Stomach (tissue), 19 donors: ENCODE measurements at places on chromosomes 5 and 9. TPM values are rescaled to one million over a fixed set of nuclear protein-coding genes. Genes with fewer than 3 reads are reported as not detected.
A peak's percentile ranks its signal among the peaks of the same experiment; 100 is the strongest.

TSSK1B gene
- total RNA-seq: not detected

GRCh38 chr5:4309026-4309425, 713.4 kb downstream of the IRX1 start:
- DNase-seq: no peak

ISL1 gene
- 7.7 TPM for total RNA-seq

- no peak for DNase-seq
These were observed 182.0 kb downstream of the GIN1 start for GRCh38 chr5:102937894-102938293.

DNA sequence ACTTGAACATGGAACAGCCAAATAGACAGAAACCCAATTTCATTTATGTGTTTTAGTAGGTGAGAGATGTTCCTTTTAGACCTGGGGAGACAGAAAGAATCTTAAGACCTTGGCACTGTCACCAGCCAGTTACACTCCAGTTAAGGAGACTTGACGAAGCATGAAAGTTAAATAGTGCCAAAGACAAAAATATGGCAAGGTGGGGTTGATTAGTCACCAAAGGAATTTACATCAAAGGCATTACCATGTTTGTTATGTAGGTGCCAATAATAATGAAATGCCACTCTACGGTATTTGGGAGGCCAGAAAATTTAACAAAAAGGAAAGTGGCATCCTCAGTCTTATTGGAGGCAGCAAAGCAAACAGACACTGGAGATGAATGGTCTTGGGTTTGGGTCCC, 9.2 kb upstream of the IL12B start:
- DNase-seq: no peak

CMYA5 gene
- total RNA-seq: 1.4 TPM

DNA sequence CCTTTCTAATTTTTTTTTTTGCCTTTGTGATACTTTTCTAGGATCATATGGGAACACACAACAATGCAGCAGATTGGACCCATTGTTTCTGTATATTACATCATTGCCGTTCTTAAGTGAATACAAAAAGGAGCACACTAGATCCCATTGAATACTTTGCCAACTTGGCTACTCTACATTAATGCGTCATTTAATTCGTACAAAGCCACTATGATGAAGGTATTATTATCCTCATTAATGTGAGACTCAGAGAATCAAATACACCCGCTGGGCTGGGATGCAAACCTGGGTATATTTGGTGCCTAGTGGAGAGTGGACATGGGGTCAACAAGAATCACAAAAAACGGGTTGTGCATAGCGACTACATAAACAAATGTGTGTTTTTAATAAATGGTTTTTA, 31.9 kb downstream of the OR2K2 start:
- DNase-seq: no peak

CRHBP gene
- not detected for total RNA-seq

INSL6 gene
- not detected for total RNA-seq

DNA sequence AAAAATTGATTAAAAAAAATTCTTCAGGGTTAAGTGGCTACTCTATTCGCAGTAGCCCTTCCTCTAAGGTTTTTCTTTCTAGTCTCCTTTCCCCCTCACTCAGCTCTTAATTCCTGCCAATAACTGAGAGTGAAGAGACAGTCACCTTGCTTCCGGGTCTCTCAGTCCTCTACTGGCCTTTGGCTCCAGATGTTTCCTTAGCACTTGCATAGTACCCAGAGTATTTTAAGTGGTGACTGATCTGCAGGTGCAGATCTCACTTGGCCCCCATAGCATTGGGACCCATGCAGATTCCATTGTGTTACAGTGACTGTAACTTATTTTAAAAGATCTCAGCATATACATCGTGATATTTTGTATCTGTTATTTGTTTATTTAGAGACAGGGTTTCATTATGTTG, 66.2 kb downstream of the GCNT1 start:
- no peak for DNase-seq

DNA sequence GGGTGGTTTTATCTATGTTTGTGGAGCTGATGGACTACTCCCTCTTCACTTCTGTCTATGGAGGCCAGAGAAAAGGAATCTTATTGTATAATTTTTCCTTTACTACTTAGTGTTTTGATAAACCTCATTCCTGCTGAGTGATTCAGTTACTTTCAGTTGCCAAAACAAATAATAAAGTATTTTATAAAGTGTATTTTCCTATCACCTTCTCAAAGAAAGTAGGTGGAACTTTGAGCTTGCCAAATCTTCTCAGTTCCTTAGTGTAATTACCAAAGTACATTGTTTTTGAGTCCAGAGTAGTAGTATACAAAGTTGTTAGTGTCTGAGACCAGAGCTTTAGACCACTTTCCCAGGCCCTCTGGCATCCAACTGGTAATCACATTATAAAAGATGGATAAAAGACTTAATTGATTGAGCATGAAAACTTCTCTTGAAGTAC, 13.5 kb downstream of the RABGAP1 start:
- peak; percentile 25 for DNase-seq

GRCh38 chr9:105281926-105282325, 37.5 kb downstream of the SLC44A1 start:
- no peak for DNase-seq

GRCh38 chr9:36191290-36191645, 547 bp downstream of the CLTA start:
- DNase-seq: peak; percentile 35

DNA sequence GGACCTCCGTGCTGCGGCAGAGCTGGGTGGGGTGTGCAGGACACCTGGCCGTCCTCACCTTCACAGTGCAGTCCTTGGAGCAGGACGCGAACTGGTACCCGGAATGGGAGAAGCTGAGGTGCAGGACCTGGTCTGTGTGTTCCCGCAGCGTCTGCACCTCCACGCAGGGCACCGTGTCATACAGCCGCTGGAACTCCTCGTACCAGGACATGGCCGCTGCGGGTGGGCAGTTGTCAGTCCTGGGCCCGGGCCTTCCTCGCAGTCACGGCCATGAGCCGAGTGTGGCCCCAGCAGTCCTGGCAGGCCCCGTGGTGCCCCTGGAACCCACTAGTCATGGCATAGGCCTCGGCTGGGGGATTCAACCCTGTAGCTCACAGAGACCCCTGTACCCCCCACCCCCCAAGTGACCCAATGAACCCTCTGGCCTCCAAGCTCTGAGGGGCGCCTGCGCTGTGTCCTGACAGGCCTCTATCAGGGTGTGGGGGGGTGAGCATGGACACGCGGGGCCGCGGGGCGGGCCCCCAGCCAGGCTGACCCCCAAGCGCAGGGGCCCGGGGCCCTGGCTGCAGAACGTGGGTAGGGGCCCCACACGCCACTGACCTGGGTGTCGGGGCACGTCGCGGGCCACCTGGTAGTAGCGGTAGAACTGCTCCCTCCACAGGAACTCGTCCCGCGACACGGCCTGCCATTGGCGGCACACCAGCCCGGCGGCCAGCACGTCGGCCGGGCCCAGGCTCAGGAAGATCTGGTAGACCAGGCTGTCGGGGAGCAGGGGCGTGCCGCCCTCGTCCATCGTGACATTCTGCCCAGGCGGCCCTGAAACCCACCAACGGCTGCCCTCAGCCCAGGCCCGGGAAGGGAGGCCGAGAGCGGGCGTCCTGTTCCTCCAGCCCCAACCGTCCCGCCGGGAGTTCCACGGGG, 987 bp downstream of the FBXW5 start:
- peak; percentile 50 for DNase-seq

IL3 gene
- total RNA-seq: not detected

DNA sequence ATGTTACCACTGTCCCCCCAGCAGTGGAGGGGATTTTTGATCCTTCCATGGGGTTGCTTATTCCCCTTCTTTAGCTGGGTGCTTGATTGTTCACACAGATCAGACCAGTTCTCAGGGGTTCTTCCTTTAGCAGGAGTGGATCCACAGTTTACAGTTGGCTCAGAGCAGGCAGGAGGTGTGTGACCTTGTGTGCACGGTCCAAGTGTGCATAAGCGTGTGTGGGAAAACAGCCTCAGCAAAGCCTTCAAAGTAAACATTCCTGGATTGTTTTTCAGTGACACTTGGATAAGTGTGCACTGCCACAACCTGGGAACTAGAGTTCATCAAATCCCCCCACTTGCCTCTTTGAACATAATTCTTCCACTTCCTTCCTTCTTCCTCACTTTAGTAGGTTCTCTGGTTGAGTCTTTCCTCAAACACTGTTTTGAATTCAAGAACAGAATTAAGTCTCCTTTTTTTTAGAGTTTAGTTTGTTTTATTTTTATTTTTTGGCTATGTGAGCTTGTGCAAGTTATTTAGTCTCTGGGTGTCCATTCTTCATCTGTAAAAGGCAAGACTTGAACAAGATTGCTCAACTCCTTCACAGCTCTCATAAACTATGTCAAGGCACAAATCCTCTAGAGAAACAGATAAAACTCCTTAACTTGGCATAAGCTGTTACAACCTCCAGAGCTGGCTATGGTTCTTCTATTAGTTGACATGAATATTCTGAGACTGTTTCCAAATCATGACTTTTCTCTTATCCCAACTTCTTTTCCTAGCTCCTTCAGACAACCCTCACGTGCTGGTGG, 78.0 kb downstream of the OSMR start:
- DNase-seq: peak; percentile 10

MGAT4B gene
- total RNA-seq: 155 TPM

FBP1 gene
- 37.4 TPM for total RNA-seq

DNA sequence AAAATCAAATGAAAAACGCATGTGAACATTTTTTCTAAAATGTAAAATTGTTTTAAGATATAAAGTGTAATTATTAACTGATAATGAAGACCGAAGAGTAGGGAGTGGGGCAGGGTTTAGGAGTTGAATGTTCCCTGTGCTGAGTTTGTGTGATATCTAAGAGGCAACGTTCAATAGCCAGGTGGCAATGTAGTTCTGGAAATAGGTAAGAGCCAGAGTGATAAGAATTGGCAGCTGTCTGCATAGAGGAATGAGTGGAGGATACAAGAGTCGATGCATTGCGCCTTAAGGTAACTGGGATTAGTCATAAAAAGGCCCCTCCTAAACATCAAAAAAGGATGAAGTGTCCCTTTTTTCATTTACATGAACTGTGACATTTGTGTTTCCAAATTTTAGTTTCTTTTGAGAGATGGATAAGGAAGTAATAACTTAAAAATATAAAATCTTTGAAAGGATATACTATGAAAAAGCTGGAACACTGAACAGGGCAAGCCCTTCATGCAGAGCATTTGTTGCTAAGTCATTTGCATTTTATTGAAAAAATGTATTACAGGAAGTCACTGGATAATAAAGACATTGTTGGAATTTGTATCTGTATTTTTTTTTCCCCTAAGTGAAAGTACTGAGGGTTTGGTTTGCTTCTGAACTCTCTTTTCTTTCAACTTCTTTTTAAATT, 659.3 kb downstream of the ACTL7B start:
- DNase-seq: no peak

FAM163B gene
- not detected for total RNA-seq

- no peak for DNase-seq
These were observed 4.8 kb upstream of the CEL start for GRCh38 chr9:133057006-133057405.

PPP1R26 gene
- 11.6 TPM for total RNA-seq

DNA sequence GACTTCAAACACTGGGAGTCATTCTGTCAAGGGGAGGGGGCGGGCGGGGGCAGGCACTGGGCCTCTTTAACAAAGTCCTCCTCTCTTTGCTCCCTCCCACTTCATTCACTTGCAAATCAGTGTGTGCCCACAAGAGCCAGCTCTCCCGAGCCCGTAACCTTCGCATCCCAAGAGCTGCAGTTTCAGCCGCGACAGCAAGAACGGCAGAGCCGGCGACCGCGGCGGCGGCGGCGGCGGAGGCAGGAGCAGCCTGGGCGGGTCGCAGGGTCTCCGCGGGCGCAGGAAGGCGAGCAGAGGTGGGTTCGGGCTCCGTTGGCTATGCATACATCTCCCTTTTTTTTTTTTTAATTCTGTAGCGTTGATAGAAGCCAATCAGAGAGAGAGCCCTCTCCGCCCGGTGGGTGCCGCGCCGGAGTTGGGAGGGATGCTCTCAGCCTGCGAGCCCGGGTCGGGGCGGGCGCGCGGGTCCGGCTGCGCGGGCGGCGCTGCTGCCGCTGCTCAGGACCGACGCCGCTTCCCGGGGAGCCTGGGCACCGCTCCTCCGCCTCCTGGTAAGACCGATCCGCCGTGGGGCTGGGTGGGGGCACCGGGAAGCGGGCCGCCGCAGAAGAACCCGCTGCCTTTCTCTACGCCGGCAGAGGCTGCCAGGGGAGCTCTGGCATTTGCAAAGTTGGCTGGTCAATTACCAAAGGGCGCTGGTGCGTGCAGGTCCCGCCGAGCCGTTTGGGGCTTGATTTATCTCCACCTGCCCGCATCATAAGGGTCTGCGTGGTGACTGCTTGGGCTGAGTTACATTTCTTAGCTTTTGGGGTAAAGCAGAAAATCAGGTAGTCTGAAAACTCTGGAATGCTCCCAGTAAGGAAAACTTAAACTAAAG, at the start of gene CDH6:
Gene CDH6, plus strand, starts transcription at position 96 of the 877 bp plus-strand sequence. CDS start 73,788 bp downstream, outside the sequence.
- DNase-seq: no peak

GRCh38 chr9:7549249-7549648, 250.3 kb downstream of the DMAC1 start:
- no peak for DNase-seq

GRCh38 chr9:78707080-78707479, 410.2 kb downstream of the PSAT1 start:
- DNase-seq: no peak

SPINK1 gene
- total RNA-seq: 2.6 TPM

GRCh38 chr5:23103566-23103965, 250.4 kb upstream of the CDH12 start:
- DNase-seq: no peak

DNA sequence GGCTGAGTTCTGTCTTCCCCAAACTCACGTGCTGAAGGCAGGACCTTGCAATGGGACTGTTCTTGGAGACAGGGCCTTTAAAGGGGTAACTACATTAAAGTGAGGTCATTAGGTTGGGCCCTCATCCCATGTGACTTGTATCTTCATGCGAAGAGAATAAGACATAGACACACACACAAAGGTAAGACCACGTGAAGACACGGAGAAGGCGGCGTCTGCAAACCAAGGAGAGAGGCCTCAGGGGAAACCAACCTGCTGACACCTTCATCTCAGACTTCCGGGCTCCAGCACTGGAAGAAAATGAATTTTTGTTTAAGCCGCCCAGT, 50.7 kb upstream of the KCNMB1 start:
- no peak for DNase-seq

DNA sequence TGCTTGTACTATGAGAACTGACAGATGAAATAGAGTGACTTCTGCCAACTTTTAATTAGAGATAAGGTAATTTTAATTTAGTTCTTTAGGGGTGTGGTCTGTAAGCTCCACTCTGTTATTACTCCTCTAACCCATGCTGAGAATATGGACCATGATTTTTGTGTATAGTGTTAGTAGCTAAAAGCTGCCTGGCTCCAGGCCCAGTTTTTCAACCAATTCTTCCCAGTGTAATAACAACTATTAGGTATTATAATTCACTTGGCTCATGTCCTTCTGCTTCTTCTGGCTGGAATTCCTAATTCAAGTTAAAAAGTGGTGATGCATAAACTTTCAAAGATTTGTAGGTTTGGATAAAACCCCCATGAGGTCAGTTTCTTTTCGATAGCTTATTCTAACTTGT, 216.3 kb downstream of the ISL1 start:
- no peak for DNase-seq

- DNase-seq: no peak
These were observed 50.0 kb downstream of the EXD3 start for GRCh38 chr9:137372693-137373610.

SPINK5 gene
- 1.6 TPM for total RNA-seq
